Activated CD8-positive, alpha-beta memory T cell treated with anti-CD3 and anti-CD28 coated beads, Interleukin-2, amount 10 ng/mL, durations not matched to agents 7 days and 5 days (primary cell): ENCODE measurements at places on chromosomes 3 and 15. TPM values are rescaled to one million over a fixed set of nuclear protein-coding genes. Genes with fewer than 3 reads are reported as not detected.

The MYO5A gene
- total RNA-seq, result 43.2 TPM

DNA sequence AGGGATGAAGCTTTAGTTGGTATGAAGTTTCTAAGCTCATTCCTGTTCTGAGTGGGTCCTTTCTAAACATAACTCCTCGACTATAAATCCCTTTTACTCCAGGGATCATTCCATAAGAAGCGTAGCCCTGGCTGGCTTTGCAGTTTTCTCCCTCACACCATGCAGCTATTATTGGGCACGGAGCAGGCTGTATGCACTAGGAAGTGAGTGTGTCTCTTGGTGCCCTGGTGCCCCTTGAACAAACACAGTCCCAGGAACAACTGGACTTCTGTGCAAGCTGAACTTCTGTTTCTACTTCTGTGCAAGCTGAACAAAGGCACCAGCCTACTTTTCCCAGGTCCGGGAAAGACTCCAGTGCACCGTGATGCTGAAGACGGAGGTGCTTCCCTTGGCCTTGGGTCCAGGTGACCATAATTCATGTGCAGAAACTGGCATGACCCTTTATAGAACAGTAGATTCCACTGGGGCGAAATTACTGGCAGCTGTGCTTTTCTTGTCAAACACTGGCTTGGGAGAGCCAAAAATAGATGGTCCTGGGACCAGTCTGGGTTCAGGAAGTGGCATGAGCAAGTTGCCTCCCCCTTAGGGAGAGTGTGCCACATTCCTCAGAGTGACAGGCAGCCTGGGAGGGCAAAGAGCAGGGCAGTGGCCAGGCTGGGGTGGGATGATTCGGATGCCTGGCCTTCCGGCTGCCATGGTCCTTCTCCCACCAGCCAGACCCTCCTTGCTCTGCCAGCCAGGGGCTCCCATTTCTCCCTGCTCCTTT lies 127.2 kb downstream of the SLCO3A1 start:
- no peak for DNase-seq

- no peak for DNase-seq
Observed at GRCh38 chr3:81789691-81790090, 28.2 kb upstream of the GBE1 start.

The KBTBD13 gene
- total RNA-seq, result not detected

DNA sequence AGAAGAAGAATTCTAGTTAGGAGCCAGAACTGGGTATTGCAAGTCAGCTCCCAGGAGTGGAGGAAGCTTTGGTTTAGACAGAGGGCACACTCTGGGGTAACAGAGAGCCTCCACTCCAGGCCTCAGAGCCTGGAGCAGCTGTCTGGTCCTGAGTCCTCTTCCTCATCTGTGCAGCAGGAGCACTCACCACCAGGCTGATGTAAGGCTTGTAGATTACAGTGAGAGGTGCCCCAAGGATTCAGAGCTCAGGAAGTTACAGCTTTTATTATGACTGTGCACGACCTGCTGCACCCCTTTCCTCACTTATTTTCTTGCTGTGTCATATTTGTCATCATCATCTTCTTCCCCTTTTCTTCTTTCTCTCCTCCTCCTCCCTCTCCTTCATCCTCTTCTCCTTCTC lies 210.4 kb downstream of the ATP10A start:
- DNase-seq, result no peak
